ENCODE measurements at places on chromosomes 4 and X.

DNA sequence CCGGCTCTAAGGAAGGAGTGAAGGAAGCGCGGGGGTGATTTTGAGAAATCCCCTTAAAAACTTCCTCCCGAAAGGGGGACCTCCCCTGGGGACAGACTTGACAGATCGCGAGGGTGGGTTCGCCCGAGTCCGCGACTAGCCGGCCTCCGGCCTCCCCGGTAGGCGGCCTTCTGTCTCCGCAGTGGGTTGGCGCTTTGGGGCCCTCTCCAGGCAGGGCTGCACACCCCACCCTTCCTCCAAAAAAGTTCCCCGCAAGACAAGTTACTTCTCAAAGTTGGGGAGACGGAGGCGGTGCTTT lies 24.8 kb downstream of the HOPX start:
- DNase-seq = peak; percentile 7

GRCh38 chr4:24032371-24032989 lies 142.6 kb upstream of the PPARGC1A start:
- DNase-seq = no peak

DNA sequence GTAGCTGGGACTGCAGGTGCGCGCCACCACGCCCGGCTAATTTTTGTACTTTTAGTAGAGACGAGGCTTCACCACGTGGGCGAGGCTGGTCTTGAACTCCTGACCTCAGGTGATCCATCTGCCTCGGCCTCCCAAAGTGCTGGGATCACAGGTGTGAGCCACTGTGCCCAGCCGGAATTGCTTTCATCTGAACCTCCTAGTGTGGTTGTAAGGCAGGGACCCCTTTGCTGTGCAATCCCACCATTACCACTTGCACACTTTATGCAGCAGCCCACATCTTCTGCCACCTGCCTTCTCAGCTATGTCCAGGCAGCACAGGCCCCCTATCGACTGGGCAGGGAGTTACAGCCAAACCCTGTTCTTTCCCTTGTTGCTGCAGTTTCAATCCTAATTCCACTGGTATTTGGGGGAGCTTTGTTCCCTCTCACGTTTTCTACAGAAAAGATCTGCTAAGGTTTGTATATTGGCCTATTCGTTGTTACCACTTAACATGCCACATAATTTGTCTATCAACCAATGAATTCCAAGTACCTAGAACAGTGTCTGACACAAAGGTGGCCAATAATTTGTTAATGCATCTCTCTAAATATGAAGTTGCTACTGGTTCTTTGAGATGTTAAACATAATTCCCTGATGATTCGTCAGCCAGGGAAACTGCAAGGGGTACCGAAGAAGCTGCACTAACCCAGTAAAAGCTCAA lies 6.5 kb downstream of the RPL39 start:
- peak; percentile 44 for DNase-seq

- no peak for DNase-seq
Observed at GRCh38 chr4:102685768-102686167, 75.0 kb downstream of the MANBA start.

GRCh38 chr4:121239951-121240350 lies 75.8 kb upstream of the TNIP3 start:
- no peak for DNase-seq

DNA sequence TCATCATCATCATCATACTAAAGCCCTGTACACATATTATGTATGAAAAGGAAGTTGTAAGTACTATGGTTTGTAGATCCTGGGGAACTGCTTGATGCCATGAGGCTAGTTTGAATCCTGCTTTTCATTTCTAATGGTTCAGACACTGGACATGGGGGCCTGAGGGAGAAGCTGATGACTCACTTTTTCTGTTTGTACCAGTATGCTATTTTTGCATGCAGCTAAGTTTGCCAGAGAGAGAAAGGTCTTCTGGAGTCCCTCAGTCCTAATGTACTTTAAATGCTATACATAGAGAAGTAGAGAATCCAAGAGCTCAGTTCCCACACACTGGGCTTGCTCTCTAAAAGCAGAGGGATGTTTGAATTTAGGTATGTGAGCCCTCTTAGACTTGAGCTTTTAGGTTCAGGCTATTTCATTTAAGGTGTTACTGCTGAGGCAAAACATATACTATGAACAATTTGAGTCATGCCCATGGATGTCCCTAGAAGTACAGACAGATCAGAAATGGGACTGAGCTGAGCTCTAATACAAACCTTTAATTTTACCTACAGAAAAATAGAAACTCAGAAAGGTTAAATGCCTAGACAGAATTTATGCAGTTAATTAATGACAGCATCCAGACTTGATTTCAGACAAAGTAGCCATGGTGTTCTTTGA lies 17.6 kb upstream of the HS3ST1 start:
- no peak for DNase-seq

DNA sequence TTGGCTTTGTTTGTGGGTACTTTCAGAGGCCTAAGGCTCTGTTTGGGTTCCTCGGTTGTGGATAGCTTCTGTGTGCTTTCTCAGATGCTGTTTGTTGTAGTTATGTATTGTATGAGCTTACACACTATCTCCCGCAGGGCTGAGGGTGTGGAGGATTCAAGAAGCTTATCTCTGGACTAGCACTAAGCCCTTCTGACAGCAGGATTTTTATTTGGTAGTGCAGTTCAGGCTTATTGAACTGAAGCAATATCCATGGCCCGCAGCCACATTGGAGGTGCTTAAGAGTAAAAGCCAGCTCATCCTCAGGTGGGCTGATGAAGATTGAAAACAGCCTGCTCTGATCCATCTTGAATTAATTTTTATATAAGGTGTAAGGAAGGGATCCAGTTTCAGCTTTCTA lies 128.2 kb downstream of the RASGEF1B start:
- DNase-seq = no peak

DNA sequence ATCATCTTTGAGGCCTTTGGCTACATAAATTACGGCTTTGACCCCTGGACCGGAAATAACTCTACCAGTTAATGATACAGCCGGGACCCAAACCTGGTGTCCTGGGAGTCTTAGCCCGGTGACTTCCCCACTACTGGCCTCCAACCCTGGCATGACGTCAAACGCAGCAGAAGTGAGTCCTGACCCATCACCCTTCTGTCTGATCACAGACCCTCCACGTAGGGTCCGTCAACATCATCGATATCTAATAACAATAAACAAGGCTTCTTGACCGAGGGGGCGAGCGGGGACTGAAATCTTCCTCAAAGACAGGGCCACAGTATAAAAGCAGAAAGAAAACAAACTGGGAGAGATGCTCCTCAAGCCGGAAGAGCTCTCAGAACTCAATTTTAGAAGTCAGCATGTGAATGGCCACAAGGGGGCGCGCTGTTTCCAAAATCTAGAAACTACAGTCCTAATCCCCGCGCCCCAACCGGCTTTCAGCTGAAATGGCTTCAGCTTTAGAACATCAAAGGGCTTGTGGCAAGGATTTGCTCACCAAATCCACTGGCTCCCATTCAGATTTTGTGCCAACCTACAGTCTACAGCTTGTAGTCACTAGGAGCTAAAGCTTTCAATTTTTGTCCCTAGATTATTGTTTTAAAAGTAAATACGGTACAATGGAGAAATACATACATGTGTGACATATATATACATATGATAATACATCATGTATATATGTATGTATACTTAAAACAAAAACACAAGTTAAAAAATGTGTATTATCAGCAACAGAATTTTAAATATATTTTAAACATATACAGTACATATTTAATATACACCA lies 46.4 kb upstream of the ENPP6 start:
- DNase-seq = peak; percentile 96

GRCh38 chr4:105843941-105844340 lies 51.3 kb upstream of the NPNT start:
- DNase-seq = no peak

- DNase-seq = no peak
Observed at GRCh38 chr4:141240671-141241070, 20.0 kb downstream of the ZNF330 start.

DNA sequence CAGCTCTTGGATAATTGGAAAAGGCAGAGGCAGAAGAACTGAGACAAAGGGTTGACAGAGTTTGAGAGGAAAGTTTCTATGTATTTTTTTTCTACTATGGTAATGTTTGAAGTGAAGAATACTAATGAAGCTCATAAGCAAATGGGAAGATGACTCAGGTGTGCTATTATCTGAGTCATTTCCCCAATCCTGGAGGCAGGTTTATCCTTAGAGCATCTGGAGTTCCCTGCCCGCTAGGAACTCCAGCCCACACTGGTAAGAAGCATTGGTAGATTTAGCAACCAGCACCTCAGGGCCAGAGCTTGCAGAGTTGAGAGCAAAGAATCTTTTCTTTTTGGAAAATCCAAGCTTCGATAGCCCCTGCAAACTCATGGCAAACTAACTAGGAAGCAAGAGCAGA lies 55.2 kb downstream of the DOCK11 start:
- DNase-seq = no peak

- DNase-seq = no peak
Observed at GRCh38 chrX:42624524-42624923, 153.4 kb downstream of the PPP1R2C start.

- DNase-seq = no peak
Observed at GRCh38 chr4:111064342-111064993, 441.6 kb upstream of the PITX2 start.

DNA sequence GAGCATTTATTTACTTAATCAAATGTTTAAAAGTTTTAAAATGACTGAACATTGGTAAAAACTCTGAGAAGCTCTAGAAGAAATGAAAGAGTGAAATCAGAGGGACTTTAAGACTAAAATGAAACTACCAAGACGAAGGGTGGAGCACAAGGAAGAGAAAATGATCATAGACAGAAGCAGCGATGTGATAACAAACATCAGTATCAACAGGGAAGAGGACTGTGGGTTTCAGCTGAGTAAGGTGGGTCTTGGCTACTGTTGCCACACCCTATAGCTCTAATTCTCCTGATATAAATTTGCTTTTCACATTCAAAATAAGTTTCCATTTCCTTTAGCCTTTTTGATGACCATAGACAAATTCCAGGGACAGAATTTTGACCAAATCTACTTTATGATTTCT lies 18.4 kb downstream of the SOD3 start:
- peak; percentile 23 for DNase-seq

DNA sequence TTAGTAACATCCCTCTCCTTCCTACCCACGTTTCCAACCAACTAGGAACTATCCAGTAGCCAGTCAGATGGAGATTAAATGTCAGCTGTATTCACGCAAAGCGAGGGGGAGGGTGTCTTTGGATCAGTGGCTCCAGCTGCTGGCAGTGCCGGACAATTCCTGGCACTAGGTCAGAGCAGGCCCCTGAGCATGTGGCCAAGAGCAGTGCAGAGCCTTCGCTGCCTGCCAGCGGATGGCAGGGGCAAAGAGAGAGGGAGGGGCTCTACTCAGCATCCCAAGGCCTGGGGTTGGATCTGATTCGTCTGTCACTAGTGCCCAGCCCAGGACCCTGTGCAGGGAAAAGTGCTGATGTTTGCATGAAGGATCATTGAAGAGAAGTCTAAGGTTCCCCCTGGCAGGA lies 28.7 kb upstream of the JAKMIP1 start:
- DNase-seq = no peak
